ENCODE measurements at places on chromosomes 4 and X. TPM values are rescaled to one million over a fixed set of nuclear protein-coding genes. Genes with fewer than 3 reads are reported as not detected.

The LRP2BP gene
- total RNA-seq = 0.32 TPM

The TRIM2 gene
- 16.4 TPM for total RNA-seq

The AADAT gene
- total RNA-seq = 3.1 TPM

The DCAF8L2 gene
- total RNA-seq = not detected

The CCSER1 gene
- total RNA-seq = 1.8 TPM

The GIMD1 gene
- not detected for total RNA-seq

The CFP gene
- total RNA-seq = 1.9 TPM

The PAK3 gene
- 0.16 TPM for total RNA-seq

The XAGE2 gene
- not detected for total RNA-seq

The LONRF3 gene
- 13.3 TPM for total RNA-seq

The ITIH6 gene
- not detected for total RNA-seq

The TMEM164 gene
- total RNA-seq = 25.1 TPM

The SASH3 gene
- total RNA-seq = not detected

Measured in endothelial cell of umbilical vein (primary cell).